Daoy (cell line): ENCODE measurements at places on chromosomes 7 and 10. TPM values are rescaled to one million over a fixed set of nuclear protein-coding genes. Genes with fewer than 3 reads are reported as not detected.

The GPER1 gene
- total RNA-seq: 0.40 and 4.5 TPM in 2 replicates

The PAPOLB gene
- not detected in 2 replicates for total RNA-seq

The ZC3HAV1L gene
- 5.4 and 7.9 TPM in 2 replicates for total RNA-seq

The UPK3B gene
- total RNA-seq: not detected in 2 replicates
